Gastrocnemius medialis (tissue), 4 donors: ENCODE measurements at places on chromosomes 11 and 22. TPM values are rescaled to one million over a fixed set of nuclear protein-coding genes. Genes with fewer than 3 reads are reported as not detected.
A peak's percentile ranks its signal among the peaks of the same experiment; 100 is the strongest.

GRCh38 chr11:2892967-2893528, 7.5 kb upstream of the CDKN1C start:
- no peak for DNase-seq
- H3K4me1 ChIP-seq, result peaks cover under 1% of the 10 kb centered on the region

- no peaks in the 10 kb centered on the region for H3K36me3 ChIP-seq
- H3K4me1 ChIP-seq, result no peaks in the 10 kb centered on the region
- H3K4me3 ChIP-seq, result no peak overlapping the region
- peaks cover 30% of the 10 kb centered on the region for H3K27me3 ChIP-seq
- no peak overlapping the region for H3K27ac ChIP-seq
These were observed 248.1 kb downstream of the CTTN start for GRCh38 chr11:70646272-70647049.

DNA sequence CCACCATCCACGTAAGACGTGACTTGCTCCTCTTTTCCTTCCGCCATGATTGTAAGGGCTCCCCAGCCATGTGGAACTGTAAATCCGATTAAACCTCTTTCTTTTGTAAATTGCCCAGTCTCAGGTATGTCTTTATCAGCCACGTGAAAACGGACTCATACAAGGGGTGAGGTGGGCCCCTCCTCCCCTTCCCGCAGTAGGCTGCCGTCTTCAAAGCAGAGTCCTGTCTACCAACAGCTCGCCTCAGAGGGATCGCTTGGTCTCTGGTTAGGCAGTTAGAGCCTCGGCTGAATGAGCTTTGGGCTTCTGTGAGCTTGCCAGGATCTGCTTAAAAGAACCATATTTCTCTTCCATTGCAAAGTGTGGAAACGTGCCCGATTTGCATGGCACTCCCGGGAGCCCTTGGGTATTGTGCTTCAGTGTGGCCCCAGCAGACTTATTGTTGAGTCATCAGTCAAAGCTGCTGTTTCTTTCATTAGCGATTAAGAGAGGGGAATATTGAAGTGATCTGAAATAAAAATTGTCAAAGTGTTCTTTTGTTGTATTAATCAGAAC, 338.3 kb downstream of the TBC1D22A start:
- H3K4me1 ChIP-seq, result no peaks in the 10 kb centered on the region
- no peaks in the 10 kb centered on the region for H3K27me3 ChIP-seq
- no peak for DNase-seq
- no peak overlapping the region for H3K4me3 ChIP-seq
- H3K27ac ChIP-seq, result no peak overlapping the region

DNA sequence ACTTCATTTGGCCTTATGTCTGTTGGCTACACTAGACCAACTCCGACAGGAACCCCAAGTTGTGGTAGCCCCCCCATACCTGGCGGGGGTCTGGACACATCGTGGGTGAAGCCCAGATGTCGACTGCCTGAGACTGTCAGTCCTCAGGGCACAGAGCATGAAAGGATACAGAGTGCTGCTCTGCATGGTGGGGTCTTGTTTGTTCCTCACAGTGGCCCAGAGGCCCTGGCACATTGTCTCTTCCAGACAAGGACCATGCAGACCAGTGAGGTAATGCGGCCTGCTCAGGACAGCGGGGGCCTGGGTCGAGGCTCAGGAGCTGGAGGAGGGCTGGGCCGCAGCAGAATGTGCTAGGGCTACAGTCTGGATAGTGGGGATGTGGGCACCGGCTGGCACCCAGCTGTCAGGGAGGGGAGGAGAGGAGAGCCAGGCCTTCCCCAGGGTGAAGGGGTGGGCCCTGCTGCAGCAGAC, 14.6 kb downstream of the CAPN5 start:
- no peaks in the 10 kb centered on the region for H3K36me3 ChIP-seq
- peaks cover 5% of the 10 kb centered on the region for H3K4me1 ChIP-seq
- H3K27ac ChIP-seq, result no peak overlapping the region
- DNase-seq, result peak; percentile 6
- H3K27me3 ChIP-seq, result no peaks in the 10 kb centered on the region
- no peak overlapping the region for H3K4me3 ChIP-seq

DNA sequence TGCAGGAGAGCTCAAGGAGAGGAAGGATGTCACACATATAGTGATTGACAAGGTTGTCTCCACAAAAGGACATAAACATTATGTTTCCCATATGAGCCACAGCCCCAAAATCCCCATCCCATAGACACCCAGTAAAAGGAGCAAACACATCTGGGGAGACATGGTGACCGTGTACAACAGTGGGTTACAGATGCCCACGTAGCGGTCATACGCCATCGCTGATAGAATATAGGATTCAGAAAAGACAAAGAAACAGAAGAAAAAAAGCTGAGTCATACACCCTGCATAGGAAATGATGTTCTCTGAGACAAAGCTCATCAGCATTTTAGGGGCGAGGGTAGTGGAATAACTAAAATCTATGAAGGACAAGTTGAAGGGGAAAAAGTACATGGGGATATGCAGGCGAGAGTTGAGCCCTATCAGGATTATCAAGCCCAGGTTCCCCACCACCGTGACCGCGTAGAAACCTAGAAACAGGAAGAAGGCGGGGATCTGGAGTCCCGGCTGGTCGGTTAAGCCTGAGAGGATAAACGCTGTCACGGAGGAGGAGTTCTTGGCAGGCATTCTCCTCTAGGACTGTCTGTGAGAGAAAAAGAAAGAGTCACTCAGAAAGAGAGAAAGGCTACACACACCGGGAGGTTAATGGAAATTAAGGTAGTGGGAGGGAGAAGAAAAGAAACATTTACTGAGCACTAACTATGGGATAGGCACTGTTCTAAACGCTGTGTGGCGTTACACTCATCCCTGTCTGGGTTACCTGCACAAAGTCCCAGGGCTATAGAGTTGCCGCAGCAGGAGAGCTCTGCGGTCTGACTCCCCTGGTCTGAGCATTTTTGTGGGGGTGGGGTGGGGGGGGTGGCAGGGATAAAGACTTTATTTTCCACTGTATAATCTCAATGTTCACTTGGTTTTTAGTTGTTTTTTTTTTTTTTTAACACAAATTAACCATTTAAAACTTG, 36.1 kb upstream of the OR8B8 start:
- peak overlapping the region; percentile 51 for H3K4me3 ChIP-seq
- H3K27me3 ChIP-seq, result no peaks in the 10 kb centered on the region
- no peaks in the 10 kb centered on the region for H3K36me3 ChIP-seq
- DNase-seq, result no peak

GRCh38 chr22:31089160-31090100, 8.3 kb downstream of the SMTN start:
- H3K4me1 ChIP-seq, result peaks cover 35% of the 10 kb centered on the region
- H3K27ac ChIP-seq, result peak overlapping the region; percentile 49
- no peak overlapping the region for H3K4me3 ChIP-seq
- peak; percentile 44 for DNase-seq
- H3K27me3 ChIP-seq, result no peaks in the 10 kb centered on the region
- no peaks in the 10 kb centered on the region for H3K36me3 ChIP-seq

GRCh38 chr11:69170704-69171103, 15.0 kb downstream of the SMIM38 start:
- no peak overlapping the region for H3K27ac ChIP-seq
- no peak overlapping the region for H3K4me3 ChIP-seq
- H3K36me3 ChIP-seq, result no peaks in the 10 kb centered on the region
- H3K27me3 ChIP-seq, result no peaks in the 10 kb centered on the region
- peak; percentile 32 for DNase-seq
- no peaks in the 10 kb centered on the region for H3K4me1 ChIP-seq

DNA sequence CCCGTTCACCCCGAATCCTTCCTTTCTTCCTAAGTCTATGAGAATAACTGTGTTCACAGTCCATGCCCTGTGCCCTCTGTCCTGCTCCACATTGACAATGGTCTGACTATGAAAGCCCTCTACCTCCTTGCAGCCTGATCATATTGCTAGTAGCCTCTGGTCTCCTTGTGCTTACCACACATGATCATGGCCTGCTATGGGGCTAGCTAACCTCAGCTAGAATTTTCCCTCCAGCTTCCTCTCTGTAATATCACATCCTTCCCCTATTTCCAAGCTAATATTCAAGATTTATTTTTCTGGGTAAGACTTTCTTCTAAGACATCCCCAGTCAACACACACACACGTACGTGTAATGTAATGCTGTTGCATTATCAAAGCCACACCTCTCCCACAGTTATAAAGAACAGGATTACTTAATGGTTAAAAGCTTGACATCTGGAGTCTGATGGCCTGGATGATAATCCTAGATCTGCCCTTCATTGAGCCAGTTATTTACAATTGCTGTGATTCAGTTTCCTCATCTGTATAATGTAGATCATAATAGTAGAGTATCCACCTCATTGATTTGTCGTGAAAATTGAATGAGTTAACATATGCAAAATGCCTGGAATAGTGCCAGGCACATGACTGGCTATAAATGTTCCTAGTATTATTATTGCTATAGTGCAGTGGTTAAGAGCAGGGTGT, 214.4 kb upstream of the BLID start:
- no peak for DNase-seq
- no peaks in the 10 kb centered on the region for H3K27me3 ChIP-seq
- H3K36me3 ChIP-seq, result no peaks in the 10 kb centered on the region
- no peak overlapping the region for H3K27ac ChIP-seq
- H3K4me1 ChIP-seq, result no peaks in the 10 kb centered on the region
- H3K4me3 ChIP-seq, result no peak overlapping the region

DNA sequence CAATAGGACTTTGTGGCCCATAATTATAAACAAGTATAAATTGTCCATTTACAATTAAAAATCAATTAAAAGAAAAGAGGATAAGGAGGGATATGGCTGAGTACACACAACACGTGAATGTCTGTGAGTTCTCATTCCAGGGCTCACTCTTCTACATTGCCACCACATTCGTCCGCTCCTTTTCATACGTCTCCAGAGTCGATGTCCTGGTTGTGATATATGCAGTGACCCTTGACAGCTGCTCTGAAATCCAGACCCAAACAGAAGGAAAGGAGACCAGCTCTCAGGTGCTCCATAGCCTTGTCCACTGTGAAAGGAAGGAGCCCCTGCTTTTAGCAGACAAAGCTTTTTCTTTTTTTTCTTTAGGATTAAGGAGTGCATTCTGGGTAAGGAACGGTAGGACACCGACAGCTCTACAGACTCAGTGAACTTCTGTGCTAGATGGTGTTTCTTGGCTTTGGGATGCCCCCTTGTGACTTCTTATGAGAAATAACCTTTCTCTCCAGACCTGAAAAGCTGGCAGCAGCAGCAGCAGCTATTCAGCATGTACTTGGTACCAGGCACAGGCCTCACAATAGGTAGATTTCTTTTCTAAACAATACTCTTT, 19.7 kb upstream of the DNAJB13 start:
- DNase-seq, result no peak
- H3K27ac ChIP-seq, result no peak overlapping the region
- no peaks in the 10 kb centered on the region for H3K27me3 ChIP-seq
- no peak overlapping the region for H3K4me3 ChIP-seq
- H3K36me3 ChIP-seq, result peaks cover 47% of the 10 kb centered on the region

DNA sequence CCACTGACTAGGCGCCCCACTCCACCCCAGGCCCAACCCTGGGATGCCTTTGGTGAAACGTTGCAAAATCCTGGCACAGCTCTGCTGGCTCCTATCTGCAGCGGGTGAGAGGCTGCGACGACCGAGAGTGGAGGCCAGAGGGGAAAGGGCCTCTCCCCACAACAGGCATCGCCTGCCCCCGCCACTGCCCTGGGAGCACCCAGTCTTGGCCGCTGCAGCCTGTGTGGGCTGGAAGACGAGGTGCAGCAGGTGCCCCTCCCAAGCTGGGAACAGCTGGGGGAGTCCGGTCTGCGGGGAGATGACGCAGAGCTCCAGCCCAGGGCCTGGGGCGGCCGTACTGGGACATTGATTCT, 4.2 kb upstream of the PIM3 start:
- H3K36me3 ChIP-seq, result no peaks in the 10 kb centered on the region
- no peak overlapping the region for H3K4me3 ChIP-seq

GRCh38 chr11:100810666-100811065, 123.6 kb downstream of the ARHGAP42 start:
- no peaks in the 10 kb centered on the region for H3K36me3 ChIP-seq
- H3K4me1 ChIP-seq, result no peaks in the 10 kb centered on the region

DNA sequence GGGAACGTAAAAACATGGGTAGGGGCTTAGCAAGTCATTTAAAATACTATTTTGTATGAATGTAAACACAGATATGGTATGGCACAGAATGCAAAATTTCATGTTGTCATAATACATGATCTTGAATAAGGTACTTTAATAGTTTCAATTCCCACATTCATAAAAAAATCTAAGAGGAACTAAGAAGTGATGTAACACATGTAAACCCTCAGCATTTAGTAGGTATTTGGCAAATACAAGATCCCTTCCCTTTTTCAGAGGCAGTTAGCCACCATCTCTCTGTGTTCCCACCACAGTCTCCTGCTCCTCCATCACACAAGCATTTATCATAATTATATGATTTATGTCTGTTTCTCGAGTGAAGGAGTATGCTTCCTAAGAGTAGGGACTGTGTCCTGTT, 251.8 kb downstream of the TENM4 start:
- H3K4me3 ChIP-seq, result no peak overlapping the region
- no peaks in the 10 kb centered on the region for H3K36me3 ChIP-seq
- H3K4me1 ChIP-seq, result no peaks in the 10 kb centered on the region
- no peaks in the 10 kb centered on the region for H3K27me3 ChIP-seq
- H3K27ac ChIP-seq, result no peak overlapping the region
- DNase-seq, result no peak

DNA sequence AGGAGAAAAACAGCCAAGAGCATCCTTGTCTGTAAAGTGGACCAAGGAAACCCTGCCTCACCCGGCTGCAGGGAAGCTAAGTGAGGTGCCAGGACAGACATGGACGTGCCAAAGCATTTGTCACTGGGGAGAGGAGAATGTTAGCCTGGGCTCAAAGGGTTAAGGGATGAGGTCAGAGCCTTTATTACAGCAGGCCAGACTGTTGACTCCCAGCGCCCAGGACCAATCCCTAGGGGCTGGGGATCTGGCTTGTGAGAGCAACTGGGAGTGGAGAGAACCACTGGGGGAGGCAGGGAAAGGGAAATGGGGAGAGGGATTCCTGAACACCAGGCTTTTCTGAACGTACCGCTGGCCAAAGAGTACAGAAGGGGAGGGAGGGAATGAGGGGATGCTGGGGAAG, 2.6 kb downstream of the CHRM1 start:
- H3K4me1 ChIP-seq, result peaks cover 2% of the 10 kb centered on the region
- no peak for DNase-seq
- no peaks in the 10 kb centered on the region for H3K36me3 ChIP-seq
- no peak overlapping the region for H3K27ac ChIP-seq
- H3K27me3 ChIP-seq, result peaks cover 22% of the 10 kb centered on the region

DNA sequence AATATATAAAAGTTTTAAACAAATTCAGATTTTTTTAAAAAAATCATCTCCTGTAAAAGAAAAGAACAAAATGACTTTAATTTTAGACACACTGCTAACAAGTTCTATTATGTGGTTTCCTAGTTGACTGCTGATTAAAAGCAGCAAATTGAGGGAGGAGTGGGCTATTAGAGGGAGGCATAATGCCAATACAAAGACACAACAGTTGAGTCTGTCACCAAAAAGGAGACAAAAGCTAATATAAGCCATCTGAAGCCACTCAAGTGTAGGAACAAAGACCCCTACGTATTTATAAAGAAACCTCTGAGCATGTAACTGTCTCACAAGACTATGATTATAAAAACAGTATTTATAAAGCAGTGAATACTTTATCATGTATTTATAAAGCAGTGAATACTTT, 28.6 kb downstream of the TMEM123 start:
- DNase-seq, result no peak
- H3K4me3 ChIP-seq, result no peak overlapping the region
- H3K36me3 ChIP-seq, result no peaks in the 10 kb centered on the region
- no peaks in the 10 kb centered on the region for H3K27me3 ChIP-seq
- H3K4me1 ChIP-seq, result peaks cover 13% of the 10 kb centered on the region
- H3K27ac ChIP-seq, result no peak overlapping the region

GRCh38 chr22:36156515-36157419, 3.8 kb downstream of the APOL3 start:
- peaks cover 55% of the 10 kb centered on the region for H3K4me1 ChIP-seq
- H3K36me3 ChIP-seq, result no peaks in the 10 kb centered on the region
- H3K27me3 ChIP-seq, result no peaks in the 10 kb centered on the region

Gene SERPING1
- total RNA-seq, result 106 TPM

Gene SEC14L6
- not detected for total RNA-seq

Gene NF2
- 60.9 TPM for total RNA-seq

Gene CCDC87
- not detected for total RNA-seq

Gene C22orf42
- total RNA-seq, result not detected

Gene NECTIN1
- total RNA-seq, result 1.1 TPM

Gene OR6T1
- total RNA-seq, result not detected
